CD4-positive, alpha-beta memory T cell (primary cell): ENCODE measurements at places on chromosomes 11 and 22.

DNA sequence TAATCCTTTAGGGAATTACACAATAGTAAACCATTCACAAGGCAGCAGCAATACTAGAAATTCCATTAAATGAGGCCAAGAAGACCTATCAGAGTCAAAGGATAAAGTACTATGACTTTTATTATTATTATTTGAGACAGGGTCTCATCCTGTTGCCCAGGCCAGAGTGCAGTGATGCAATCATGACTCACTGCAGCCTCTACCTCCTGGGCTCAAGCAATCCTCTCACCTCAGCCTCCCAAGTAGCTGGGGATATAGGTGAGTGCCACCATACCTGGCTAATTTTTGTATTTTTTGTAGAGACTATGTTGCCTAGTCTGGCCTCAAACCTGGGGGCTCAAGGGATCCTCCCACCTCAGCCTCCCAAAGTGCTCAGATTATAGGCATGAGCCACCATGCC lies 51.8 kb downstream of the TTC28 start:
- DNase-seq: no peak

GRCh38 chr11:130396965-130397364 lies 31.4 kb downstream of the ADAMTS8 start:
- DNase-seq: no peak

- no peak for DNase-seq
Measured at GRCh38 chr22:25572708-25573171, 8.3 kb downstream of the GRK3 start.

GRCh38 chr11:61146416-61146815 lies 14.8 kb downstream of the VPS37C start:
- DNase-seq: no peak

GRCh38 chr11:36149538-36150242 lies 139.5 kb downstream of the COMMD9 start:
- no peak for DNase-seq

GRCh38 chr11:121465709-121466062 lies 12.9 kb upstream of the SORL1-AS1 start:
- DNase-seq: no peak

GRCh38 chr22:25953276-25953675 lies 211.3 kb downstream of the MYO18B start:
- no peak for DNase-seq

DNA sequence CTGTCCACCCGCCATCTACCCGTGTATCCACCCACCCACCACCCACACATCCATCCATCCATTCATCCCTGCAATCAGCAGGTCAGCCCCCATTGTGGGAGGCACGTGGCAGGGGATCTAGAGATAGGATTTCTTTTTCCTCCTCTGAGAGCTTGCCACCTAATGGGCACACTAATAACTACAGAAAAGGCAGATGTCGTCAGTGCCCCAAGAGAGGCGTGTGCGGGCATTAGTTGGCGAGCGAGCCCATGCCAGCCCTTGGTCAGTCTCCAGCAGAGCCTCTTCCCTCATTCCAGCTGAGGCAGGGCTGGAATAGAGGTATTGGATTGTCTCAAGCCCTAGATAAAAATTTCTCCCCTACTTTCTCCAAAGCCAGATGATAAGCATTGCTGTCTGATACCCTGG lies 9.7 kb downstream of the USP2 start:
- no peak for DNase-seq

- DNase-seq: no peak
Measured at GRCh38 chr11:19869466-19869865, 156.8 kb downstream of the NAV2 start.

DNA sequence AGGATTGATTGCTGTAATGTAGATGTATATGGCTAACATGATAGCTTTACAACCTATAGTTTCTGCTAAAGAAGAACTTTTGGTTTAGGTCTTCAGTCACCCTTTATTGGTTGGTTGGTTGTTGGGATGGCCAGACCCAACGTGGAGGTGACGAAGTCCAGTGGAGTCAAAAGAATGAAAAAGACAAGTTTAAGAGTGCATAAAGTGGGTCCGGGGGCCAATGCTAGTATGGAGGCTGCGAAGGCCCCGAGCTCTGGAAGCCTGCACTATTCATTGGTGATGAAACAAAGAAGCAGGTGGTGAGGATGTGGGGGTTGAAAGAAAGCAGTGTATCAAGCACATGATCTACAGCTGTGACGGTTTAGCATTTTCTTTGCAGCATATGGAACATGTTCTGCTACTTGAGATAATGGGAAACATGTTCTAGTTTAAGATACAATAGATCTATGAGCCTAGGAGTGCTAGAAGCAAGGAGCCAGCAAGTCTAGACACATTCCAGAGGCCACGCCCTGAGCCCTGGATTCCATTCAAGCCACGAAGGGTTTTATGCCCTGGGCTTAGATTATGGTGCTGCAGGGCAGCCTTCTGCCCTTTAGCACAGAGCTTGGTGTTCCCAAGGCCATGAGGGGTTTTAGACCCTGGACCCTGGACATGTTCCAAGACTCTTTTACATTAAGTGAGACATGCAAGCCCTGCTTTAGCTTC lies 6.3 kb downstream of the TCP11L1 start:
- DNase-seq: no peak

GRCh38 chr11:27896096-27896495 lies 195.8 kb upstream of the BDNF start:
- no peak for DNase-seq

GRCh38 chr11:5476186-5476819 lies 12.2 kb upstream of the OR52D1 start:
- no peak for DNase-seq

GRCh38 chr11:14974515-14975251 lies 2.5 kb upstream of the CALCA start:
- DNase-seq: peak; percentile 50

DNA sequence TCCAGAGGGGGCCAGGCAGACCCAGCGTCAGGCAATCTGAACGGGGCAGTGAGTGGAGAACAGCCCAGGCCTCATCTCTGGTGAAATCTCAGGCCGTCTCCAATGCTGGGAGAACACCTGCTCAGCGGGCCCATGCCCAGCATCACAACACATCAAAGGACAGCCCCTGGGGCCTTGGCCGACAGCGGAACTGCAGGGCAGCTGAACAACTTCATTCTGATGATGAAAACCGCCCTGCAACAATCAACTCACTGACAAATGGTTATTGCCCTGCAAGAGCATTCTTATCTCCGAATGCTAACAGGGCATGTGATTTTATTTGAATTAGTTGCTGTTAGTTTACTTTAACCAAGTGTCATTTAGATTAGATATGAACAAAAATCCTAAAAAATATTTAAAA lies 14.6 kb downstream of the CELSR1 start:
- DNase-seq: no peak

- no peak for DNase-seq
Measured at GRCh38 chr22:46269564-46269963, 1.8 kb downstream of the TTC38 start.

DNA sequence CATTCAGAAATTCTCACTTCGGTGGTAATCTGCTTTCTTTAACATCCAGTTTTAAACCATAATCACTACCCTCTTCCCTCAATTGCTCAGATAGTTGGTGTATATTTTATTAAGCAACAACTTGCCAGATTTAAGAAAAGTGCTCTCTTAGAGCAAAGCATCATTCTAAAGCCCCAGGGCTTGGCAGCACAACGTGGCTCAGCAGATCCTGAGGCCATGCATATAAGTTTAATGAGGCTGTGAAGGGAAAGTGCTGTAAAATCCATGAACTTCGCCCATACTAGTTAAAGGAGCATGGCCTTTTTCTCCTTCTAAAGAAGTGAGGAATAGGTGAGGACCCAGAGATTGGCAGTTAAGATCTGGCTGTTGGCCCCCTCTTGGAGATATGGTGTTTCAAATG lies 482.3 kb upstream of the CCDC90B start:
- no peak for DNase-seq

DNA sequence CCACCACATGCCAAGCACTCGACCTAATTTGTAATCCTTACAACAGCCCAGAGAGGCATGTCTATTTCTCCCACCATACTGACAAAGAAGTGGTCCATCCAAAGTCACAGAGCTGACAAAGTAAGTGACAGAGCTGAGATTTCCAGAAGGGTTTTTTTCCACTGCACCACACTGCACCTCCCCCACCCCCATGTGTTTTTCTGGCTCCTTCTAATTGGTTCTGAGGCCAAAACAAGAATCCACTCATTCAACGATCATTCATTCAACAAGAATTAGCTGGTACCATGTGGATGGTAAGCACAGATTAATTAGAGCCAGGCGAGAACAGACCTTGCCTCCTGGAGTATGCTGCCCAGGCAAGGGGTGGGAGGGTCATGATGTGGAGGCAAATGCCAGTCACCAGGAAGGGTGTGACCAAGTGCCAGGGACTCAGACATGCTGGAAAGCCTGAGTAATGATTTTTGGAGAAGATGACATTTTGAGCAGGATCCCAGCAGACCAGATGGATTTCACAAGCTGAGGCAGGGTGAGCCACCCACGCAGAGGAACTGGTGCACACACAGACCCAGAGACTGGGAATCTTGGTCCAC lies 14.9 kb upstream of the PRG2 start:
- no peak for DNase-seq

DNA sequence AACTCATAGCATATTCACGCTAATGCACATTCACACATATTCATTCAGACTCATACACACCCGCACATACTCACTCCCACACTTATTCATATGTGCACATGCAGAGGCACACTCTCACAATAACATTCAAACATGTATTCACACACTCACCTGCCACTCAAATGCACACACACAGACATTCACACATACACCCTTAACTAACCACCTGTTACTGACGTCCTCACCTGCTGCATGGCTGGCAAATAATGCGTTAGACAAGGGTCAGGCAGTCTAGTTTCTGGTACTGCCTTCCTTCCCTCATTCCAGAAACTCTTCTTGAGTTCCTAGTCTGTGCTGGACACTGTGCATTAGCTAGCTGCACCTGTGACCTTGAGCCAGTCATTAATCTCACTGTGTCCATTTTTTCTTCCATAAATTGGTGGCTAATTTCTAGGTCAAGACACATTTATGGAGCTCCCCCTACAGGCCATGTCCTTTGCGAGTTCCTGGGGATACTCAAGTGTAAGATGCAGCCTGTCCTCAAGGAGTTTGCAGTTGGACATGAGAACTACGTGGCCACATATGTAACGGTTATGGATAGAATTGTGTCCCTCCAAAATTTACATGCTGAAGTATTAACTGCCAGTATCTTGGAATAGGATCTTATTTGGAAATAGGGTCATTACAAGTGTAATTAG lies 34.5 kb upstream of the SEZ6L start:
- no peak for DNase-seq

- DNase-seq: no peak
Measured at GRCh38 chr11:133154781-133155180, 377.5 kb downstream of the OPCML start.

- DNase-seq: no peak
Measured at GRCh38 chr11:2290351-2290841, 11.3 kb downstream of the C11orf21 start.
